Left forelimb (tissue), 1 donor: ENCODE measurements at places on chromosomes 7 and 10.

DNA sequence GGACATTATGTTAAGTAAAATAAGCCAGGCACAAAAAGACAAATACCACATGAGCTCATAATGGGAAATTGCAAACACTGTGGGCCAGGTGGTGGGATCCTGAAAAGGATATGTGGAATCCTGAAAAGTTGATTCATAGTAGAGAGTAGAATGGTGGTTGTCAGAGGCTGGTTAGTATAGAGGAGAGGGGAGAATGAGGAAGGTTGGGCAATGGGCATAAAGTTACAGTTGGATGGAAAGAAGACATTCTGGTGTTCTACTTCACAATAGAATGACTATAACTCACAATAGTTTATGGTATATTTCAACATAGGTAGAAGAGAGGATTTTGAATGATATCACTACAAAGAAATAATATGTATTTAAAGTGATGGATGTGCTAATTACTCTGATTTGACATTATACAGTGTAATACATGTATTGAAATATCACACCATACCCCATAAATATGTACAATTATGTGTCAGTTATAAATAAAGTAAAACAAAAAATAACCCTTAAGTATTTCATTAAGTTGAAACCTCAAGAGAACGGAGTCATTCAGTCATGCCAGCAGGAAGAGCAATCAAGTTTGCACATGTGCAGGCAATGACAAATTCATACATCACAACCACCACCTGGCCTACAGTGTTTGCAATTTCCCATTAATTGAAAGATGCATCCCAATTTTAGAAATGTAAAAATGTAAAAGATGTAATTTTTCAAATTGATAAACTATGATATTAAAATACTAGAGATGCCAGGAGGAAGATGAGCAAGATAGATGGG, 156.7 kb downstream of the MAGI2 start:
- DNase-seq = no peak

- DNase-seq = no peak
Measured at GRCh38 chr10:89861584-89862301, 160.4 kb downstream of the KIF20B start.

DNA sequence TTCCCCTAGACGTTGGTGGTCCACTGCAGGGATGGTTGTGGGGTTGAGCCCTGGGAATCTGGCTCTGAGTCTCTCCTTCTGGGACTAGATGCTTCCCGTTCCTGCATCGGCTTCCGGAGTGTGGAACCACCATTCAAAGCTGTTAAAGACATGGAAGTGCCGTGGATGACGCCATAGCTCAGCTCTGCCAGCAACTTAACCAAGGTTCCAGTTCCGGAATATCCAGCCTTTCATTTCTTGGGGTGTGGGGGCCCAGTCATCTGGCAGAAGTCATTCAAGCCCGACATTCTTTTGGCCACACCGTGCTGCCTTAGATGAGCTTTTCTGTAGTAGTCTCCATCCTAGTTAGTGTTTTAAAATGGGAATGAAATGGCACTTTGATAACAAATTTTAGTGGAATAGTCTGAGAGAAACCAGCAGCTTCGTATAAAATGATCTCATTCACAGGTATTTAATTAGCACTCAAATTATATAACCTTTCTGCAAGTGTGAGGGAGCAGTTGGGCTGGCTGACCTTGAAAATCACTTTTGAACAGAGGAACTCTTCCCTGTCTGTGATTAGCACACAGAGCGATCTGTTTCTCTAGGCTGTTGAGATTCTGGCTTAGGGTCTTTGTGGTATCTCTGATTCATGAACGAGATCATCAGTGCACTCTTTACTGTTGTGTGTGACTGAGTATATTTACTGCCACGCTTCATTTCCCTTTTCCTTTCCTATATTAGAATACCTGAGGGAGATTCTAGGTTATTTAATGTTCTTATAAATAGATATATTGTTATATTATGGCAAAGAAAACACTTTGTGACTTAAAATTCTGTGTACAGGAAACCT, 19.9 kb downstream of the LMTK2 start:
- no peak for DNase-seq

DNA sequence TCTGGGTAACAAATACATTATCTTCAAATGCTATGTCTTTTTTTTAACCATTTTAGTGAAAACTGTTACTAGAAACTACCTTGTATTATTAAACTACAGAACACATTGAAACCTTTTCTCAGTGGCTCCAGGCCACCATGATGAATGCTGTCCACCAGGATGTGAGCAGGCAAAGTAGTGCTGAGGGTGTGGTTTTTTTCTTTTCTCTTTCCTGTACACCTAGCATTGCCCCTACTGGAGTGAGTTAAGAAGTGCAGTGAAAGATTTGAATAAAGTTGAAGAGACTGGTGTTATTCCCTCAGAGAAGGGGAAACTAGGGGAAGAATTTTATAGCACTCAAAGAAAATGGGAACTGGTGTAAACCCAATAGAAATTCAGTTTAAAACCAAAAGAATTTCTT, 120.0 kb upstream of the SAMD8 start:
- no peak for DNase-seq
